ENCODE measurements at places on chromosomes 5 and 9.

DNA sequence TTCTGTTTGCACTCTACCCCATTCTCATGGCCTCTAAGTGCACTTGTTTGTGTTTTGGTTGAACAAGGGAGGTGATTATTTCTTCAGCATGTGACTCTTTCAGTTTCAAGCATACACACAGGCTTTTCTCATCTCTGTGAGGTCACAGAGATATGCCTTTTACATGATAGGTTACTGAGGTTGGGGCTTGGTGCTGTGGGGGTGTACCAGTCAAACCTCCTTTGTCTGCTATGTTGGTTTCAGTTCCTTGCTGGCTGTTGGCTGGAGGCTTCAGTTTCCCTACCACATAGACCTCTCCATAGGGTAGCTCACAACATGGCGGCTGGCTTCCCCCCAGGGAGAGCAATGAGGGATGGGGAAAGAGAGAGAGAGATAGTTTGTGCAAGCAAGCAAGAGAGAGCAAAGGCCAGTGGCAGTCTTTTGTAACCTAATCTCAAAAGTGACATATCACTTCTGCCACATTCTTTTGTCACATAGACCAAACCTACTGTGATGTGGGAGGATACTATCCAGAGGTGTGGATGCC, 96.7 kb upstream of the SEMA6A start:
- DNase-seq, result no peak

DNA sequence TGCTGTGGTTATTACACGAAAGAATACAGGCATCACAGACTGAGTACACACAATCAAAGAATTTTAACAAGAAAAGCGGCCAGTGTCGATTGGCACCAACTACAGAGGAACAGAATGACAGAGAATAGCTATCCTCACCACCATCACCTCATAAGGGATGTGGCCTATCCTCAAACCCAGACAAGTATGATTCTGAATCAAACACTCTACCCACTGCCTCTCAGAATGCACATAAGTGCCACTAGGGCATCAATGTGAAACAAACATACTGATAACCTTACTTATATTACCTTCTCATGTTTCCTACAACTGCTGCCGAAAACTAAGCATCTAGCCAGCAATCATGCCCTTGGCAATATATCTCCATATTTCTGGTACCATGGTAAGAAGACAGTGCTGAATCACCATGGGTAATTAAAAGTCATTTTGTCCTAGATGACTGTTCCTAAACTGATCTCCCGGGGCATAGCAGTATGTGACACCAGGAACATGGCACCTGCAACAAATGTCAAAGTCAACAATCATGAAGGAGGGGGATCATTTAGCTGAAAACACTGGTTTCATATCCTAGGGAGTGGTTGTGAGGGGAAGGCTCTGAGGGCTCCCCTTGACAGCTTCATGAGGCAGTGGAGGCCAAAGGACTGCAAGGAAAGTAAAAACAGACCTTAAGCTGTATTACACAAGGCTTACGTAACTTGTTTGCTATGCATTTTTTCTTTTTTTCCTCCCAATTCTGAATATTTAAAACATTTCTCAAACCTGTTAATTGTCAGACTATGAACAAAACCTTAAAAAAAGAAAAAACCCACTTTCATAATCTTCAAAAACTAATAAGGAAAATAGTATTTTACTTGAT, 88.3 kb downstream of the LHFPL2 start:
- DNase-seq, result no peak

GRCh38 chr5:91359962-91360609, 23.0 kb downstream of the ARRDC3 start:
- no peak for DNase-seq

- DNase-seq, result no peak
Observed at GRCh38 chr9:69172895-69173294, 1.2 kb upstream of the TJP2 start.

- DNase-seq, result no peak
Observed at GRCh38 chr5:127685662-127686061, 17.5 kb upstream of the CCDC192 start.

DNA sequence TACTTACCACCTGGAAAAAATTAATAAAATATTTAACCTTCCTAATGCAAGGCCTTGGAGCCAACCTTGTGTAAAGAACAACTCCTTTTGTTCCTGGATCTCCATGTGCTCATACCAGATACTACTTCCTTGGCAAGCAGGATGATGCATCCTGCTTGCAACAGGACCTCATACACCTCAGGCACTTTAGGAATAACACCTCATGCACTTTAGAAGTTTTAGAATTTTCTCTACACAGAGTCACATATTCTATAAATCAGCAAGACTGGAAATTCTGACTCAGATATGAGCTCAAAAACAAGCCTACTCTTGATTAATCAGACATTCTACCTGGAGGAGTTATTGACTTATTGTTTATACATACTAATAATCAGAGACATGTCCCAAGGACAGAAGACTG, 209.6 kb upstream of the CDH10 start:
- no peak for DNase-seq

DNA sequence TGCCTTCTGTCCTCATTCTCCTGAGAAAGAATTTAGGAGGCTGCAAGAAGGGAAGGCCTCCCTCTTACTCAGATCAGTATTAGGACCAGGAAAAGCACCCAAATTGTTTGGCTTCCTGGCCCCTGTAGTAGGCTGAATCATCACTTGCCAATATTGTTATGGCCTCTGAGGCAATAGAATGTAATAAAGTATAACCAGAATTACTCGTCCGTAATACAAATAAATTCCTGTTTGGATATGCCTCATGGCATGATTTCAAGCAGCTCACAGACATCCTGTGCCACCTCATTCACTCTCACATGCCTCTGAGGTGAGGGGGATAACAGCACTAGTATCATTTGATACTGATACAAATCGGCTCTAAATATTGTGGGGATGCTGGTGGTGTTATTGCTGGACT, 427.3 kb downstream of the ISL1 start:
- DNase-seq, result no peak

DNA sequence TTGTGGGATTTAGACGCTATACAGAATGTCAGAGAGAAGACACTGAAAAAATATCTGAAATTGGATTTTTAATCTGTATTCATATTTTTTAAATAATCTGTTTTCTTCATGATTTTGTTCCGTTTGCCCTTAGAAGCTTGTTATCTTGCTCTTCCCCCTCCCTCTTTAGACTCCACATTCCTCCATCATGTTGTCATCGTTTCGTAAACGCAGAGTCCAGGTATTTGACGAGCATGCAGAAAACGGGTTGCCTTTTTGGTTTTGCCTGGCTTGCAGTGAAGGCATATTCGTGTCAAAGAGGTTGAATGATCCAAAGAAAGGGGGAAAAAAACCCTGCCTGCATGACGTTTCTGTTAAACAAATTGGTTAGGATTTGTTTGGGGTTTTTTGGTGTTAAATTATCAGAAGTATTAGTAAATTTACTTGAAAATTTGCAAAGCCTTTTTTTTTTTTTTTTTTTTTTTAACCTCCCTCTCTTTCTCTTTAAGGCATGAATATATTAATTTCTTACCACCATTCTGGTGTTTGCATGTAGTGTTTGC, 2.9 kb downstream of the SPTAN1 start:
- DNase-seq, result no peak

DNA sequence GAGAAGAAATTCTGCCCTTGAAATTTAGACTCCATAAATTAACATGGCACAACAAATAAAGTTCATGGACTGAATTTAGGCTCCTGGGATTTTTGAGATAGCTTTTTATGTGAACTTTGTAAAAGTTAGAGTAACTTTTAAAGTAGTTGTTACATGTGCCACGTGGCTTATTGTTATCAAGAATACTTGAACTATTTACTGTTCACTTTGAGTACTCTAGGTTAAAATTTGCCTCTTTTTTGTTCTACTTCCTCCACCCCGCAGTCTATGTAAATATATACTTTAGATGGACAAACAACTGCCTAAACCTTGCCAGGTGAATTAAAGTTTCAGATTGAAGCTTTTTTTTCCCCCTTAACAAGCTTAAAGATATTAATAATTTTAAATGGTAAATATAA, 457.9 kb downstream of the RAB3C start:
- no peak for DNase-seq

GRCh38 chr5:74638544-74638969, 2.0 kb downstream of the ENC1 start:
- no peak for DNase-seq

DNA sequence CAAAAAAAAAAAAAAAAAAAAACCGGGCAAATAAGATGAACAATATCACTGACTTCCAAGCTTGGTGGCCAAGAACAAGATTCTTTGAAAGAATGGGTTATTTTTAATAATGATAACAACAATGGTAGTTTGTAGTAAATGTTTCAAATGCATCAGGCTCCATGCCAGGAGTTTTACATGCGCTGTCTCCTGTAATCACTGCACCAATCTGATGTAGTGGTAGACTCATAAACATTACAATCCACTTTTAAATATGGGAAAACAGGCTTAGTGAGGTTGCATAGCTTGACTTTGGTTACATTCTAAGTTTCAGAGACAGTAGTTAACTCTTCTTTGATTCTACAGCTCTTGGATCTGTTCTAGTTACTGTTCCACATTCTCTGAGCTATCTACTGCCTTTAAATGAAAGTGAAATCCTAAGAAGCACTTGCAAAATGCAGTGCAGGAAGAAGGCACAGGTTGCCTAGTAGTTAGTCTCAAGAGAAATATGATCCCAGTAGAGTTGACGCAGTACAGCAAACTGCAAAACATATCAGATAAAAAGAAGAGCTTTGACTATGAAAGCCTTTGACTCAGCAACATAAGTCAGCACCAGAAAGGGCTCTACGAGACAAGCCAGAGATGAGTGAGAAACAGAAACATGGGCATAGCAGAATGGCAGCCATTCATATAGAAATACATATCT, 62.1 kb downstream of the PDE4D start:
- DNase-seq, result no peak

DNA sequence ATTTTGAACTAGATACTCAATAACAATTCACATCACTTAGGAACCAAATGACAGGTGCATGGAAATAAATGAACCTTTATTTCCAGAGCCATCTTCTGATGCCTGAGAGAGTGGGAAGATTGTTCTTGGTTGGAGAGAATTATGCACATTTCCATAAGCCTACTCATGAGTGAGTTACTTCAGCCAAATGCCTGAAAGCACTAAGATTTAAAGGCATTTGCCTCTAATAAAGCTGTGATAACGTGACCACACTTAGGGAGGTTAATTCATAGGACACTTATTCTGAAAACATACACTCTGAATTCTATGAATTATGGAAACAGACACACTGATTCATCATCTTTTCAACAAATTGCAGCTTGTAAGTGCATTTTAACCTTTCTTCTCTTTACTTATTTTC, 40.0 kb downstream of the KCTD16 start:
- no peak for DNase-seq

DNA sequence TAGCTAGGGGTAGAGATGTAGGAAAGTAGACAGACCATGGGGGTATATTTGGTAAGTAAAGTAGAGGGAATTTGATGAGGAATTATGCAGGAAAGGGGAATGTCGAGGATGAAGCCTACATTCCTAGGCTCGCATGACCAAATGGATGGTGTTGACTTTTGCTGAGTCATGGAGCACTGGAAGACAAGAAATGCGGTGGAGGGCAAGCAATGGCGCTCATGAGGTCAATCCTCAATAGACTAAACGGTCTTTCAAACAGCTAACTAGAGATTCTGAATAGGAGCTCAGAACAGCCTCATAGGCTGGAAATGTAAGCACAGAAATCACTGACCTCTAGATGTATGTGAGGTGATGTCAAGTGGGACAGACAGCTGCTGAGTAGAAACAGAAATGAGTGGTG, 50.7 kb upstream of the FST start:
- no peak for DNase-seq

GRCh38 chr9:89460551-89460950, 37.4 kb downstream of the SEMA4D start:
- DNase-seq, result no peak

GRCh38 chr9:120933310-120934055, 6.9 kb upstream of the TRAF1 start:
- DNase-seq, result no peak

DNA sequence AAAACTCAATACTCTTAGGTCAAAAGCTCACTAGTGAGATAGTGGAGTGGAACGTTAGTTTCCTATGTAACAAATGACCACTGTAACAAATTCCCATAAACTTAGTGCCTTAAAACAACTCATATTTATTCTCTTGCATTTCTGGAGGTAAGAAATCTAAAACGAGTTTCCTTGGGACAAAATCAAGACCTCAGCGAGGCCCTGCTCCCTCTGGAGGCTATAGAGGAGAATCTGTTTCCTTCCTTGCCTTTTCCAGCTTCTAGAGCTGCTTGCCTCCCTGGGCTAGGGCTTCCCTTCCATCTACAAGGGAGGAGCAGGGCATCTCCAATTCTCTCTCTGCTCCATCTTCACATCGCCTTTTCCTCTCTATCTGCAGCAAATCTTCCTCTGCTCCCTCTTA, 32.0 kb downstream of the SEMA5A start:
- DNase-seq, result no peak

DNA sequence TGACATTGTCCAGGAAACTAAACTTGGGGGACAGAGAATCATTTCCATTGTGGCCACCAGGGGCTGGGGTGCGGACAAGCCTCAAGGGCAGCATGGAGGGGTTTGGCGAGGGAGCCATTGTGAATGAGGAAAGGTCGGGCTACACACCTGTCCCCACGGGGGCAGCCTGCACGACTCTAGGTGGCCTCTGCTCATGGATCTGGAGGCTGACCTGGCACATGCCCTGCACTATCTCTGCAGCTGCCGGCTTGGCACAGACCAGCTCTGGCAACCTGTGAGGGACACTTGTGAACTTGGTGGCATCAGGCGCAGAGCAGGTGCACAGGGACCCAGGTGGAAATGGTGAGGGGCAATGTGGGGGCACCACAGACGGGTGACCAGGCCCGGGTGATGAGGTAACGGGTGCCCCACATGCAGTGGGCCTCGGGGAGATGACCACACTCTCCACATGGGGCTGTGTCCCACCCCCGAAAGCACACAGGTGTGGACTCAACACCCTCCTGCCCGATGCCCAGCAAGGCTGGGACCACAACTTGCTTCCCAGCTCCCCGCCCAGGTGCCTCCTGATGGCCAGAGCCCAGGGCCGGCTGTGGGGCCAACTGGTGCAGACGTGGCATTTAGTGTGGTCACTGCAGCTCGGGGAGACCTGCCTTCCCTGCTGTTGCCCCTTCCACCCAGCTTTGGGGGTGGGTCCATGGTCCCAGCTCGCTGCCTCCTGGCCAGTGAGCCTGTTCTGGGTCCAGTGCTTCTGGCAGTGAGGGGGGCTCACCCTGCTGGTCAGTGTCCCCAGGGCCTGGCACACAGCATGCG, 60.9 kb upstream of the UBAC1 start:
- DNase-seq, result no peak

DNA sequence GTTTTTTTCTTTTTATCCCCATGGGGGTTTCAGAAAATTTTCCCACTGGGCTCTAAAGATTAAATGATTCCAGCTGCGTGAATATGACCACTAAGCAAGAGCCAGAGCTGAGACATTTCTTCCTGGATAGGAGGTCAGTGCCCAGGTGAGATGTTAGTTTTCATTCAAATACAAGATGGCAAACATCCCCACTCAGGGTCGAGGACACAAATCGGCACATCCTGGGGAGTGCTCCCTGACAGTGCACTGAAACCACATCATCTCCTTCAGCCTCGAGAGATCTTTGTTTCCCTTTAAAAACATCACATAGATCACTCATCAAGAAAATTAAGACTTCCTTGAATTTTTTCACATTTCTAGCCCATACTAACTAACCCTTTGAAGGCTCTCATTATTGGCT, 273.2 kb upstream of the PANK3 start:
- no peak for DNase-seq

GRCh38 chr5:109962882-109963603, 273.3 kb downstream of the MAN2A1 start:
- DNase-seq, result no peak

All from WERI-Rb-1 (cell line).